MG63 (cell line): ENCODE measurements at places on chromosomes 7 and 10. TPM values are rescaled to one million over a fixed set of nuclear protein-coding genes. Genes with fewer than 3 reads are reported as not detected.

GFRA1 gene
- 27.6 and 47.6 TPM in 2 replicates for total RNA-seq

DNA sequence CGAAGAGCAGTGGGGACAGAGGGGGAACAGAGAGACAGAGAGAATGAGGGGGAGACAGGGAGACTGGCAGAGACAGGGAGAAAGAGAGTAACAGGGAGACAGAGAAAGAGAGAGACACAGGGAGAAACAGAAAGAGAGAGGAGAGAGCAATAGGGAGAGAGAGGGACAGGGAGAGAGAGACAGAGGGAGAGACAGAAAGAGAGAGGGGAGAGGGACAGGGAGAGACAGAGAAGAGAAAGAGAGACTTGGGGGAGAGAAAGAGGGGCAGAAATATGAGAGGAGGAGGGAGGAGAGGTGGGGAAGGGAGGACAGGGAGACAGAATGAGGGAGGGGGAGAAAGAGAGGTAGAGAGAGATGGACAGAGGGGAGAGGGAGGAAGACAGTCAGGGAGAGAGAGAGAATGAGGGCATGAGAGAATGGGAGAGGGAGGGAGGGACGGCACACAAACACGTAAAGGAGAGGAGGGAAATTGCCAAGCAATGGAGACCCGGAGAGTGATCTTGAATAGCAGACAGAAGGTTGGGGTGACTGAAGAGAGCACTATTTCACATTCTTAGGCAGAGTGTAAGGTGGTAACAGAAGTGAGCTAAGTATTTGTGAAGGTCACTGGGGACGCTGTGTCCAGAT, 33.3 kb upstream of the KCNMA1 start:
- no peak for DNase-seq

DNA sequence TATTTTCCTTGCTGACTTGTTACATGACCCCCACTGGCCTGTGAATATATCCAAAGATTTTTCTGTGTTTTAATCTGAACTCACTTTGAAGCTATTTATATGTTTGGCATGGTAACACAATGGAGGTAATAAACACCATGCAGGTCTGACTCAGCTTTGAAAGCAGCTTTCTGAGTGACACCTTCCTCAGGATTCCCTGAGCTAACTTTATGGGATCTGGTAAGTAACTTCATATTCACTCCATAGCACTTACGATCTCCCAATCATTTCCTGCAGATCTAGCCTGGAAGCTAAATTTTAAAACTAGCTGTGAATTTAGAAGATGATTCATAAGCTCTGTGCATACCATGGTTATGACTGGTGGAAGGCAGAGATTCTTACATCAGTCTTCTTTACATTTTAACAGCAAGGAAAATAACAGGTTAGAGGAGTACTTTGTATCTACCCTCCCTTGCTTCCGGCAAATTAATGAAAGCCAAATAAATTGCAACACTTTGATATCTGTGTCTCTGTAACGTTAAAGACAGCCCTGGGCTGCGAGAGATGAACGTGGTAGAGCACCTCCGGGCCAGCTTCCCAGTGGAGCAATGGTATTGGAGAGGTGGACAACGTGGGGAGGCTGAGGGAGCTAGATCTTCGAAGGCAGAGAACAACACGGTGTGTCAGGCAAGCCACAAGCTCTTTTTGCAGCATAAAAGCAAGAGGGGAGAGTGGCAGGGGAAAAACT, 170.2 kb upstream of the KLF14 start:
- peak; percentile 58 for DNase-seq

- DNase-seq = no peak
These were observed 243.3 kb upstream of the CELF2 start for GRCh38 chr10:10774416-10774815.

- DNase-seq = no peak
These were observed 253.7 kb downstream of the PTEN start for GRCh38 chr10:88116971-88117626.

GRCh38 chr10:102322914-102323313, 72.6 kb upstream of the NFKB2 start:
- DNase-seq = no peak

DNA sequence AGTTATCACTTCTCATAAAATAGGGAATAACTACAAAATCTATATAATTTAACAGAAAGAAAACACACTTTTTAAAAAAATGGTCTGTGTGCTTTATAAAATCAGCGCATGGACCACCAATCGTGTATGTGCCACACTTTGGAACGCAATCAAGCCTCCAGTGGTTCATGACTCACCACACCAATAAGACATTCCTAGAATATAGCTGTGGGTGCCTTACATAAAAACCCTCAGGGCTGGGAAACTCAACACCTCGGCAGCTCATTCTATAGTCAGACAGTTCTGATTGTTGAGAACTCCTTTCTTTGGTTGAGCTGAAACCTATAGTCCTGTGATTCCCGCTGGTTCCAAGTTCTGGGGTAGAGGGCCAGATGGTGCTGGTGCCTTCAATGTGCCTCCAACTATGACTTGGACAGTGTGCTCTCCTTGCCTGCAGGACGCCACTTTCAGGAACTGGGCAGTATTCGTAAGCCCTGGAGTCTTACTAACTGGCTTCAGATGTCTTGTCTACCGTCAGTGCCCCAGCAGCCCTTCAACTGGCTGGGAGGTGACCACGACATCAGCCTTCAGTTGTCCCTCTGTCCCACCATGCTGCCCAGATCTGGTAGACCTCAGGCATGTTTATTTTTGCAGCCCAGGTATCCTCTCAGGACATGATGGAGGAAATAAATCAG, 135.7 kb upstream of the GDF10 start:
- peak; percentile 62 for DNase-seq

GRCh38 chr7:139775829-139776266, 1.9 kb downstream of the HIPK2 start:
- peak; percentile 45 for DNase-seq

DNA sequence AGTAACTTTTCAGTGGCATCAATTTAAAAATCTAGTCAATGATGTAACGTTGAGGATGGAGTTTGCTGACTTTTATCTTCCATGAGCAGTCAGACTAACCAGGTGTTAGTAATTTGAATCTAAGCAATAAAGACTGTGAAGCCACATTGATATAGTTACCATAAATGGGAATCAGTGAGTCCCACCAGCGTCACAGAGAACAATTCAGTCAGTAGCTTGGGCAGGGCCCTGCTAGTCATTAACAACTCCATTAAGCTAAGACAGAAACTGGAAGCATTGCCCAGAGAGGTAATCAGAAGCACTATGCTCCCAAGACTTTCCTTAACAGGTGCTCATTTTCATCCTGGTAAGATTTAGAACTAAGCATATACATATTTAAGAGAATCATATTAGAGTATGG, 315.1 kb downstream of the PCDH15 start:
- DNase-seq = no peak

DNA sequence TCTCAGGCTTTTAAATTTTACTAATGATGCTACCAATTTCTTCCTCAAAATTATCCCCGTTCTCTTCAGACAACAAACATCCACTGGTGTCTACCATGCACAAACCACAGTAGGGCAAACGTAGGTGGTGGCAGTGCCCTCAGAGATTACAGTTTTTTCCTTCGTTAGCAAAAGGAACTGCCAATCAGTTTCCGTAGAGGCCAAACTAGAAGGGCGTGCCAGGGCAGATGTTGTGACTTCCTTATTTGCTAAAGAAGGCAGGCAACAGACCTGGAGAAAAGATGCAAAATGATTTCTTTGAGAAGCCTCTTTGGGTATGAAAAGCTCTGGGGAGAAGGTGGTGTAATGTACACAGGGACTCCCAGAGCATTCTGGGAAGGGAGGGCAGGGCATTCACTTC, 7.6 kb upstream of the FAM180A start:
- no peak for DNase-seq

DNA sequence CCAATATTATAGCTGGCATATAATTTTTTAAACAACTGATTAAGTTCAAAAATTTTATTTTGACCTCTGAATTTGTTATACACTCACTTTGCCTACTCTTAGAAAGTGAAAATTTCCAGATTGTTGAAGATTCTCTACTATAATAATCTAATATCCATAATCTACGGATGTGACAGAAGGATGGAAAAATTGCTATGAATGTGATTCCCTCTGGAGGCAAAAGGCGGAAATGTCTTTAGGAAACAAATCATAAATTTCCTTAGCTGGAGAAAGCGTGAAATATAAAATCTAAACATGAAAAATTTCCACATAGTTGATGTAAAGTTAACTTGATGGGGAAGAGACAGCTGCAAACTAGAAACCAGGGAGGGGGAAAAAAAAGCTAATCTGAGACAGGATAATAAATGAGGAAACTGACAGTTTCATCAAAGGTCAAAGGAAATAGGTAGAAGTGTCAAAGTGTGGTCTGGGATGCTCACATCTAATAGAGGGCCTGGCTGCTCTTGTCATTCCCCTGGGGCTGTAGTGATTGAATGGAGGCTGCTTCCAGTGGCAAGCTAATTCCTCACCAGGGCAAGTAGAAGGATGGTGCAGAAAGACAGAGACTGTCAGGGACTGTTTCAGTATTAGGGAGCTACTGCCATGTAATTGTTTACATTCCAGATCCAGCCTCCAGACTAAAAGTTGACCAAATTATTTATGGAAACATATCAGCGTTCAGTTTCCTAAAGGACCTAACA, 264.5 kb downstream of the SDHAF3 start:
- DNase-seq = no peak

BLNK gene
- not detected in 2 replicates for total RNA-seq

GDF2 gene
- not detected in 2 replicates for total RNA-seq

GRCh38 chr10:118543714-118544400, 51.6 kb downstream of the PRLHR start:
- peak; percentile 43 for DNase-seq

GRCh38 chr10:91214911-91215310, 5.6 kb upstream of the PCGF5 start:
- DNase-seq = no peak

DNA sequence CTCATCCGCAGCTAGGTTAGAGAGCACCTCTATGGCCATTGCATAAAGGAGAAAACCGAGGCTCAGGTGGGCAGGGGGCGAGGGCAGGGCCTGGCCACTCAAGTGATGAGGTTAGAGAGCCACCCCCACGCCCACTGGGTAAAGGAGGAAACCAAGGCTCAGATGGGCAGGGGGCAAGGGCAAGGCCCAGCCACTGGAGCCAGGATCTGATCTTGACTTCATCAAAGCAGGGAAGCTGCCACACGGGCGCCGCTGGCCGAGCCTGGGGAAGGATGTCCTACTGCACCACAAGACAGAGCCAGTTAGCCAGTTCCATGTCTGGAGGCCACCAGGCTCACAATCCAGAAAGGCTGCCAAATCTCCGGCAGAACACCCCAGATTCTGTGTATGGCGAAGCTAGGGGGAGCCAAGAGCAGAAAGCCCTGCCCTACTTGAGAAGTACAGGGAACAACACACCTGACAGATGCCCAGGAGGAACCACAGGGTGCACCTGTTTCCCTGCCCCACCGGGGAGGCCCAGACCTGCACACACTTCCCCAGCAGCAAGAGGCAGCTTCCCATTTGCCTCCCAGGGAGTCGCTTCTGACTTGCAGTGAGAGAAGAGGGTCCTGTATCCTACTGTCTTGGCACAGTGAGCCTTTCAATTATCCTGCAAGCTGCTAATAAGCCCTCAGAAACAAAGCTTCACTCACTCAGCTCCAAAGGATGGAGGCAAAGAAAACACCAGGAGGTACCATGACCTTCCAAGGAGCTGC, 101.9 kb downstream of the TNS3 start:
- DNase-seq = no peak

PLEKHS1 gene
- not detected in 2 replicates for total RNA-seq

GOT1 gene
- total RNA-seq = 8.6 and 21.8 TPM in 2 replicates

DNA sequence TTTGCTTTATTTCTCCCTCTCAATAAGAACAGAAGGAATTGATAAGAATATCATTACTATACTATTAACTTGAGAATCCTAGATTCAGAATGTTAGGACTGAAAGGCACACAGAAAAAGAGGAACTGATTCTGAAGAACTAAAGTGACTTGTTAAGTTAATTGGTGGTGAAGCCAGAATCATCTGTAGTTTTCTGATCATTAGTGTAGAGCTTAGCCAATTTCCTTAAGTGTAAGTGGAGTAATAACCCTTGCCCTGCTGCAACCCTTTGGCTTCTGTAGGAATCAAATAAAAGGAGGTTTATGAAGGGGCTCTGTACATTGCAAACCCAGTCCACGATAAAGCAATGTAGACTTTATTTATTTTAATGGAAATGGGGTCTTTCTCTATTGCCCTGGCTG, 1186.0 kb downstream of the SORCS3 start:
- DNase-seq = no peak

- no peak for DNase-seq
These were observed 285.7 kb upstream of the VWC2 start for GRCh38 chr7:49487830-49488140.

DNA sequence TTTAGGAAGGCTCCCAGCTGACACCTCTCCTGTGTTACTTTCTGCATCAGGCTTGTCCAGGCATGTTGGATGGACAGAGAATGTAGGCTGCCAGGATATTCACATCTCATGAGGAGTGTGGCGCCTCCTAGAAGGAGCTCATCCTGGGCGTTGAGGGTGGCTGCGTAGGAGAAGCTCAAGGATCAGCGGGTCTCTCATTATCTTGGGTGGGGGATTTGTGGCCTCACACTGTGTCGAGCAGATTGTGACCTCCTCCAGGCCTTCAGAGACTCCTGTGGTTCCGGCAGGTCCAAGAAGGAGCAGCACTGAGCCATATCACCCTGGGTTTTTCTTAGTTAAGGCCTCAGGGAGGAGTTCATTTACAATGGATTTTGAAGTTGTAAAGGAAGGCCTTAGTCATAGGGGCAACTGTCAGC, 8.7 kb upstream of the COBL start:
- no peak for DNase-seq

TMEM196 gene
- not detected in 2 replicates for total RNA-seq

CDHR3 gene
- 0.76 TPM in 1 of 2 replicates, not detected in the other for total RNA-seq

SLC13A4 gene
- 0.05 TPM in 1 of 2 replicates, not detected in the other for total RNA-seq

- peak; percentile 52 for DNase-seq
These were observed 1.1 kb downstream of the EPHB6 start for GRCh38 chr7:142855756-142856564.

SFMBT2 gene
- 0.03 TPM in 1 of 2 replicates, not detected in the other for total RNA-seq

- DNase-seq = no peak
These were observed 159.9 kb downstream of the CAMK1D start for GRCh38 chr10:12509016-12509793.

- DNase-seq = peak; percentile 35
These were observed 609.4 kb upstream of the PCDH15 start for GRCh38 chr10:55410415-55410885.

DNA sequence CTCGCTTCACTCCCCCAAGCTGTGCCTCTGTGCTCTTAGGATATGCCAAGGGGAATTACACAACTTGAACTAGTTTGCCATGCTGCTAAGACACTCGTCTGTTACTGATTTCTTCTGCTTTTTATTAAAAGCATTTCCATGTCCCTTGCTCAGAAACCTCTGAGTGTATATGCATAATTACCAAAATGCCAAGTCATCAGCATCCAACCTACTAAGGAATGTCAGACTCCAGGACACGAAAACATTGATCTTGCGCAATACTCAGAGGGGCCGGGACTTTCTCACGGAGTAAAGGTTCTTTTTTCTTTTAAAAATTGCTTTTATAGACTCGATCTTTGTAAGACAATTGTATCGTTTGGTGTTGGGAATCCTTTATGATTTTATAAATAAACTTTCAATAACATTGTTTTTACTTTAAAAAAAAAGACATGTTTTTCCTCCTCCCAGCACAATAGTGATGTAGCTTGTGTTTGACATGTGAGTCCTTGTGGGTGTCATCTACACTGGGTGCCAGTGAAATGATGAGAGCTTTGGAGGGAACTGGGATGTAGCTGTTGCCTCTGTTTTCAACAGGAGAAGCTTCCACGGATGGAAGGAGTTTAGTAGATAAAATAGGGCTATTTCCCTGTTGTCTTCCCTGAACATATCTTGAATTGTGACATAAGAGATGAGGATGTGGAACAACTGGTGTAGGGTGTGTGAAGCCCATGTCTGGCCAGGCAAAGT, 43.6 kb downstream of the CNNM1 start:
- no peak for DNase-seq

UNCX gene
- total RNA-seq = not detected in 2 replicates
